Thymus (tissue), 14 donors: ENCODE measurements at places on chromosomes 1 and 21.

DNA sequence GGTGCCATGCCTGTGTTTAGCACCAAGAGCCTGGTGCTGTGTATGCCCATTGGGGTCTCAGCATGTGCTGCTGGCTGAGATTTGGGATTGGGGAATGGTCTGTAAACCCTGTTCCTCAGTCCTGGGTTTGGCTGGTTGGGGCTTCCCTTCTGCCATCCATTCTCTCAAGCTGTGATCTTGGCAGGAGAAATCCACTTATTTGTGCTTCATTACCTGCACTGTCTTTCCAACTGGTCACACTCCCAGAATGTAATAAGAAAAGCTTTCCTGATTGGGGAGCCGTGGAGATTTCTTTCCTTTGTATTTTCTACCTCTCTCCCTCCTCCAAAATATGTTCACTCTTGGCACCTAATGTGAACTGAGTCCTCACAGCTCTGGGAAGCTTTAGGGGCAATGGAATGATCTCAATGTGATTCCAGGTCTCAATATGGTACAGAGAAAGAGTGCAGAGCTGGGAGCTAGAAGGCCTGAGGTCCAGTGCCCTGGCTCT lies 23.0 kb upstream of the KCNA10 start:
- no peak for DNase-seq

GRCh38 chr1:167247754-167248153 lies 27.1 kb downstream of the POU2F1 start:
- no peak for DNase-seq

DNA sequence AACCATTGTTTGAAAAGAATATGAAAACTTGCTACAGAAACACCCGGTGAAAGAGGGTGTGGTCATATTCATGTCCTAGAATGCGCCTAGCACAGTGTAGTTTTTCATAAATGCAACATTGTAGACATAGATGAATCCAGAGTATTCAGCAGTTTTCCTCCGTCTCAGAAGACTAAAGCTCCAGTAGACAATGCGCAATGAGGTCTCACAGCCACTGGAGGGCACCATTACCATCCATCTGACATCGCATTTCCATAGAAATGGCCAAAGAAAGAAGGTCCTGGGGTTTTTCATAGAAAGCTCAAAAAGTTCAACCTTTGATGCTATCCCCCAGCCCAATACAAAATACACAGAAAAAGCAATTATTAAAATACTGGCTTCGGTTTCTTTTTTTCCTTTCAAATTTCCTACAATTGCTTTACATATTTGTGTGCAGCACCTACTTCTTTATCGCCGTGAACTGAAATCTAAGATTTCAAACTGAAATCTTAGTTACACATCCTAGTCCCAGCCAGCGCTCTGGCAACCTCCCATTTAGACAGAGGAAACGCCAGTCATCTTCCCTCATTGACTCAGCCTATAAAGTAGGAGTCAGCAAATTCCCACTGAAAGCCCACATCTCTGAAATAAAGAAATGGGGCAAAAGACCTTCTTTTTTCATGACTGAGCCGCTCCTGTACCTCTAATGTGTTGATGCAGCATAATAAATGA lies 3.9 kb upstream of the CD58 start:
- no peak for DNase-seq

DNA sequence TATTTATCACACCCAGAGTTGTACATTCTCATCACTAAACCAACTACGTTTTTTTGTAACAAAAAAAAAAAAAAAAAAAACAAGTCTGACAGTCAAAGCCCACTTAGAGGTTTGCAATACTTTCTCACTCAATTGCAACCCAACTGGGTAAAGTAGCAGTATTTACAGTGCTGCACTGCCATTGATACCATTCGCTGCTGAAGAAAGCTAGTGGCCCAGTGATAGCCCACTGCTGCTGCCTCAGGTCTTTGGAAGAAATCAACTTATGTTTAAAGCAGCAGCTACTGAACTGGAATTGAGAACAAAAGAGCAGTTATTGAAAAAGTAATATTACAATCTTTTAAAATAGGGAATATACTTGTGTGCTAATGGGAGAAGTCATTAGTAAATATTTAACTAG lies 2.7 kb downstream of the HNRNPU start:
- no peak for DNase-seq

GRCh38 chr1:11151114-11151513 lies 38.0 kb upstream of the ANGPTL7 start:
- DNase-seq = no peak

DNA sequence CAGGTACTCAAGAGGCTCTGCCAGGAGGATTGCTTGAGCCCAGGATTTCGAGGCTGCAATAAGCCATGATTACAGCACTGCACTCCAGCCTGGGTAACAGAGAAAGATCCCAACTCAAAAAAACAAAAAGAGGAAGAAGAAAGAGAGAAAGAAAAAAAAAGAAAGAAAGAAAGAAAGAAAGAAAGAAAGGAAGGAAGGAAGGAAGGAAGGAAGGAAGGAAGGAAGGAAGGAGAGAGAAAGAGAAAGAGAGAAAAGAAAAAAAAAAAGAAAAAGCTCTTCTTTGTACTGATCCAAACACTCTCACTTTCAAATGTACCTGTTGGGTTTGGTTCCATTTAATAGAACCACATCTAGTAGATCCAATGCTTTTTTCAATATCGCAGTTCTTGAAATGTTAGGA lies 11.8 kb downstream of the BATF3 start:
- DNase-seq = no peak

- no peak for DNase-seq
These were observed 45.4 kb downstream of the KCND3 start for GRCh38 chr1:111943846-111944749.

GRCh38 chr1:44862829-44863401 lies 19.9 kb upstream of the PTCH2 start:
- DNase-seq = no peak
